Activated CD4-positive, alpha-beta T cell treated with anti-CD3 and anti-CD28 coated beads, Interleukin-2, amount 50 U/mL, for 1 hour (primary cell): ENCODE measurements at places on chromosomes 6 and 20.

GRCh38 chr6:106778943-106779342 lies 149.6 kb downstream of the QRSL1 start:
- DNase-seq, result no peak

GRCh38 chr20:24662752-24663365 lies 193.4 kb downstream of the SYNDIG1 start:
- no peak for DNase-seq

DNA sequence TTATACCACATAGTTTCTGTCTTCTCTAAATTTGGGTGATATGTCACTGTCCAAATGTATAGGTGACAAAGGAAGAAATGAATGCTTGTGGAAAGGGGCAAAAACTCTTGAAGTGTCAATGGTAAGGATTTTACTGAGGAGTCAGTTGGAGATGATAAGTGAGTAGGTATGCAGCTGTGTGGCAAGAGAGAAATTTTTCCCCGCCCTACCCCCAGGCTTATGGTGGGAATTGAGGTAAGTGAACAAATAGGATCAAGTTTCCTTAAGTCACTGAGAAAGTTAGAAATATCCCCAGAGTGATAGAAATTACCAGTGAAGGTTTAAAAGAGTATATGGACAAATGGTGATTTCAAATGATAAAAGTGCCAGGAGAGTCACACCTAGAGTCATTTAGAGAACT lies 11.8 kb downstream of the DSE start:
- no peak for DNase-seq

DNA sequence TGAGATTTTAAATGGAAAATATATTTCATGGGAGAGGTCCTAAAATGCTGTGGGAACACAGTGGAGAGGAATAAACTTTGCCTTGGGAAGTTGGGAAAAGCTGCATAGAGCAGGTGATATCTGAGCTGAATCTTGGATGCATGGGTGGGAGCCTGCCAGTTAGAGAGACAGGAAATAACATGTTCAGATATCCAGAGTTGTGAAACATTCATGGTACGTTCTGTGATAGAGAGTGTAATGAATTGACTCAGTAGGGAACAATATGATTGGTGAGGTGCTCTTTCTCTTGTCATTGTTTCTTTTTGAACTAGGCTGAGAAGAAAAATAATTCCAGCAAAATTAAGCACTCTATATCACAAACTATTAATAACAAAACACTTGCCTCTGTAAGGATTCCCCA lies 72.8 kb downstream of the RPS12 start:
- no peak for DNase-seq

- DNase-seq, result no peak
Measured at GRCh38 chr6:113854531-113855499, 2.3 kb upstream of the MARCKS start.

GRCh38 chr6:82881519-82881918 lies 184.1 kb downstream of the UBE3D start:
- no peak for DNase-seq

GRCh38 chr6:32176476-32177182 lies 745 bp upstream of the AGPAT1 start:
- no peak for DNase-seq

- DNase-seq, result no peak
Measured at GRCh38 chr20:50610212-50610718, 81.1 kb downstream of the RIPOR3 start.

- no peak for DNase-seq
Measured at GRCh38 chr6:105319331-105319730, 83.6 kb downstream of the PREP start.

GRCh38 chr6:42113936-42114636 lies 28.3 kb downstream of the C6orf132 start:
- DNase-seq, result no peak

DNA sequence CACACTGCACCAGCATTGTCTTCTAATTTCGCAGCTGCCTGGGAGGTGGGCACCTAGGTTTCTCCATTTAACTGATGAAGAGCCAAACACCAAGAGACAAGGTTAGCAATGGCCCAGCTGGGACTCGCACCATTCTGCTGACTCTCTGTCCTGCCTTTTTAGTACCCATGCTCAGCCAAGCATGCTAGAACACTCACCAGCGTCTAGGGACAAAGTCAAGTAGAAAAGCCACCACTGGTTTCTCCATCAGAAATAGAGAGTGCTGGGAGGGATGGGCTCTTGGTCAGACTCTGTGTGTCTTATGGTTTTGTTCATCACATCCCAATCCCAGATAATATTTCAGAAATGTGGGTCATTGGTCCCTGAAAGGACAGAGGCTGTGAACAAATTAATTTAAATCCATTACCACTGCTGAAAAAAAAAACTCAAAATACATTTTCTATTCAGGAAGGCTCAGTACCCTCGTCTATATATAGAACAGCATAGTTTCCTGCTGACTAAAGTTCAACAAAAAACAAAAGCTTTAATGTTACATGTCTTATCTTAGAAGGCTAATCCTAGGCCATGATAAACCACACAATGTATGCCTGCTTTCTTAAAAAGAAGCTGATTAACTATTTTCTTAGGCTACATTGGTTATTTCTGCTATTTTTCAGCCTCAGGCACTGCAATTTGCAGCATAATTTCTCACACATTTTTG lies 111.0 kb downstream of the TBC1D7 start:
- DNase-seq, result no peak

DNA sequence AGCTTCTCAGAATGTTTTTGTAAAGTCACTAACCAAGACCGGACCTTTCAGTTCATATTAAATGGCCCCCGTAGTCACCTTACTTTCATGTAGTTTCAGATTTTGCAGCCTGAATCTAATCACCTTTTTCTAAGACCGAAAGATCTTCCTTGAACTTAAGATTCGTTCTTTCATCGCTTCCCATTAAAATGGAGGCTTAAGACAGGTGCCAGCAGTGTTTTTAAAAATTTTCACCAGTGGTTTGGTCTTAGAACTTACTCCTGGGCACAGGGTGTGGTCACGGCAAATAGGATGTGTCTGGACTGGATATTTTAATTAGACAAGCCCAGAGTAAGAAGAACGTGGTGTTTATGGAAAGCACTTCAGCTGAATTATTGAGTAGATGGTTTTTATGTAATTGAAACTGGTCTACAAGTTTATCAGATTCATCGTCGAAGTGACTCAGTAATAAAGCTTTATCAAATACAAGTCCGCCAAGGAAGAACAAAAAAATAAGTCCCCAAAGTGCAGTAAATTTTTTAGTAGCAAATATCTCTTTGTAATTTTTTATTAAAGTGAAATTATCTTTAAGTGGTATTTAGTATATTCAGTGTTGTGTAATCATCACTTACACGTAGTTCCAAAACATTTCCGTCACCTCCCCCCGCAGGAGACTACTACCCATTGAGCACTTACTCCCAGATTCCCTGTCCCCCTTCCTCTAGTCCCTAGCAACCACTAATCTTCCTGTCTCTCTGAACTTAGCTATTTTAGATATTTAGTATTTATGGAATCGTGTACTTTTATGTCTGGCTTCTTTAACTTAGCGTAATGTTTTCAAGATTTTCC lies 868 bp downstream of the SRSF3 start:
- no peak for DNase-seq

- no peak for DNase-seq
Measured at GRCh38 chr20:820323-820953, 13.1 kb upstream of the FAM110A start.

- no peak for DNase-seq
Measured at GRCh38 chr6:63440057-63440456, 120.3 kb upstream of the LGSN start.

- DNase-seq, result no peak
Measured at GRCh38 chr6:26597821-26598220, 1.1 kb downstream of the ABT1 start.

GRCh38 chr6:151149793-151150192 lies 90.0 kb upstream of the AKAP12 start:
- DNase-seq, result no peak

GRCh38 chr6:414447-414846 lies 22.9 kb downstream of the IRF4 start:
- DNase-seq, result no peak

DNA sequence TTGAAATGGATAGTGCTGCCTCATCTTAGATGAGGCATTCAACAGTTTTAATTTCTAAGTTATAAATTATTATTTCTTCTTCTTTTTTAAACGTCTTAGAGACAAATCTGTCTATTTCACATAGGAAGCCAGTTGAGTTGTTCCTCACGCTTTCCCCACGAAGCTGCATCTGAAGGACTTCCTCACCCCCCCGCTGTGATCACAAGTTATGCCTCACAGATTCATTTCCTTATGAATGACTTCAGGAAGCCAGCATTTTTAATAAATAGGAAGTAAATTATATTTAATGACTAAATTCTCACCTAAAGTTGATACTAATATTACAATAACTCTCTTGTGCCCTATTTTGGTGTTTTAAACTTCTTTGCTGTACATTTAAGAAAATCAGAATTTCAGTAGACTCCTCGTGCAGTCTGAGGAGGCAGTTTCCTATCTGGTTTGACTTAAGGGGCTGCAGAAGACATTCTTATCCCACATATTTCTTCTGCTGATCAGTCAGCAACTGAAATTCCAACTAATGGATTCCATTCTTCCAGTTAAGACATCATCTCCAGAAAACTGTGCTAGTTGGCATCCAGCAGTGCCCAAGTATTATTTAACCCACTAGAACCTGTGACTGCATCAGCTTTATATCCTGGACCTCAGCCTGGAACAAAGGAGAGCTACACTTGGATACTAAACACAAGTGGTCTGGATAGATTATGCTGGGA lies 182.7 kb upstream of the CCN2 start:
- no peak for DNase-seq

GRCh38 chr6:22383016-22383415 lies 86.2 kb upstream of the PRL start:
- no peak for DNase-seq

GRCh38 chr20:44477151-44477550 lies 1.5 kb downstream of the TTPAL start:
- no peak for DNase-seq

GRCh38 chr6:6591778-6592465 lies 3.4 kb downstream of the LY86 start:
- DNase-seq, result no peak

- DNase-seq, result no peak
Measured at GRCh38 chr6:76684875-76685274, 612.4 kb upstream of the IMPG1 start.

DNA sequence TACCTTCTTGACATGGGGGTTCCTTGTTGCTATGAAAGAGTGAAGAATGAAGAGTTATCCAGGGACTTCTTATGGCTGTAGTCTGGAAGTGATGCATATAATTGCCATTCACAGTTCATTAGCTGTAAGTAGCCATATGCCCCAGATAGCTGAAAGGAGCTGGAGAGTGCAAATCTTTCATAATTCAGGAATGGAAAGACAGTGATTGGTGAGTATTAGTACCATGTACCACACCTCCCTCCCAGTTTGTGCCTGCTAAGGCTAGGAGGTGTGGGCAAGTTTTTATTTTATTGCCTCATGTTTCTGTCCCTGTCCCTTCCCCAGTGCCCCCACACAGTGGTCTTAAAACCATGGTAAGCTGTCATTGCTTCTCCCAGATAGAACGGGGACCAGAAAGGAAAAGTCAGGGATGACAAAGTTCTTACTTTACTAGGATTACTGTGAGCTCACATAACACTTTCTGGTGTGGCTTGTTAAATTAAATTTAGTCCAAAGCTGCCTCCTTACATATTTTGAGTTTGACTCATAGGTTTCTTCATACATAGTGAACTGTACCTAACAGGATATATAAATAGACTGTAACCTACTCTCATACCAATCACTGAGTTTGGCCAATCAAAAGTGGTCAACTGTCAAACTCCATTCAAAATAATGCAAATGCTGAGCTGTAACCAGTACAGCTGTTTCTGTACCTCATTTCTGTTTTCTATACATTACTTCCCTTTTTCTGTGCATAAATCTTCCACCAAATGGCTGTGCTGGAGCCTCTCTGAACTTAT lies 119.4 kb downstream of the RFPL4B start:
- DNase-seq, result no peak

GRCh38 chr20:38612751-38613515 lies 11.3 kb downstream of the ARHGAP40 start:
- DNase-seq, result no peak

DNA sequence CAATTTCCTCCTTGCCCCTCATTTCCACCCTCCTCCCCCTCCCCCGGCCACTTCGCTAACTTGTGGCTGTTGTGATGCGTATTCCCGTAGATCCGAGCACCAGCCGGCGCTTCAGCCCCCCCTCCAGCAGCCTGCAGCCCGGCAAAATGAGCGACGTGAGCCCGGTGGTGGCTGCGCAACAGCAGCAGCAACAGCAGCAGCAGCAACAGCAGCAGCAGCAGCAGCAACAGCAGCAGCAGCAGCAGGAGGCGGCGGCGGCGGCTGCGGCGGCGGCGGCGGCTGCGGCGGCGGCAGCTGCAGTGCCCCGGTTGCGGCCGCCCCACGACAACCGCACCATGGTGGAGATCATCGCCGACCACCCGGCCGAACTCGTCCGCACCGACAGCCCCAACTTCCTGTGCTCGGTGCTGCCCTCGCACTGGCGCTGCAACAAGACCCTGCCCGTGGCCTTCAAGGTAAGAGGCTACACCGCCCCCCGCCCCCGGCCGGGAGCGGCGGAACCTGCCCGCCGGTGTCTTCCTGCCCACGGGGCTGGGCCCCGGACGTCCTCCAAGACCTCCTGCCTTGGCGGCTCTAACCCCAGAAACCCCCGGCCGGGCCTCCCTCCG lies 44.9 kb upstream of the SUPT3H start:
- DNase-seq, result peak; percentile 60

GRCh38 chr20:21234324-21234723 lies 68.8 kb upstream of the XRN2 start:
- DNase-seq, result no peak

GRCh38 chr20:39347626-39348025 lies 385.5 kb downstream of the DHX35 start:
- no peak for DNase-seq

DNA sequence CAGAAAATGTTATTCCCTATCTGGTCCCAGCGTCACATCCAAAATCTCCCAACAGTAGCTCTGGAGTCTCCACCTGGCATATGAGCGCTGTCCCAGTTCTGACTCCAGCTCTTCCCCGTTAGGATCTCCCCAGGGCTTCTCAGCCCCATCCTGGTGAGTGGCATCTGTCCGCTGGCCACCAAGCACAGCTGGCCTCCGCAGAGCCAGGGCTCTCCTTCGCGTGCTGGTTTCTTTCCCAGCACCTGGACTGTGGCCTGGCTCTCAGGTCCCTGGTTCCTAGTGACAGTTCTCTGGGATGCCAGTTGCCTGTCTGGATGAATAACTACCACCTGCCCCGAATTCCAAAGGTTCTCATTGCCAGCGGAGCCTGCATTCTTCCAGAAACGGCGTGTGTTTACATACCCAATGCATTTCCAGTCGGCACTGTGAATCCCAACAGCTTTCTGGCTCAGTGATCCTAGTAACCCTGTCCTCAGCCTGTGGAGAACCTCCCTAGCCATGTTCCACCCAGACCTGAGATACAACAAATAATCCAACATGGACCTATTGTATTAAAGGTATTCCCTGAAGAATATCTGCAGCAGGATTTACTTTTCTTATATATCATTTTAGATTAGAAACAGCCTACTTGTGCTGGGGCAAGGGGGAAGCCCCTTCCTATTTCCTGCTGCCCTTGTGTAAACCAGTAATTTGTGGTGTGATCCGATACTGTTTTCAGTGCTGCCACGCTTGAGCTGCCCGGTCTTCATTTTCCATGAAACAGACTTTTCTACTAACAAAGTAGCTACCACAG lies 69.9 kb upstream of the PDE10A start:
- no peak for DNase-seq

- DNase-seq, result peak; percentile 54
Measured at GRCh38 chr20:58870293-58871014, 17.9 kb downstream of the GNAS start.
